ENCODE measurements at places on chromosomes 11 and 22. TPM values are rescaled to one million over a fixed set of nuclear protein-coding genes. Genes with fewer than 3 reads are reported as not detected.

DNA sequence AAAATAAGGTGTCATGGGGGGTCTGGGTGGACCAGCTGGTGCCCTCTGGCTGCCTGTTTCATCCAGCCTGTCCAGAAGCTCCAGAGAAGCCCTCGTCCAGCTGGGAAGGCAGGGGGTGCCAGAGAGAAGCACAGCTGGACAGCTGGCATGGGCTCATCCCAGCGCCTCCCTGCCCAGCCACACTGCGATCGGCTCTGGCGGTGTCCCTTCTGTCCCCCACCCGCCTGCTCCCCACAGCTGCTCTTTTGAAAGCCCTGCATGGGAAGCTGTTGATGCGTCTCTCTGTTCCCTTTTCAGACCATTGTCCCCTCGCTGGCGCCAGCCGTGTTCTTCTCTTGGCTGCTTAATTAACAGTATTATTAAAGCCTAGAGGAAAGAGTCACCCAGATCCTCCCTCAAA lies 86.5 kb downstream of the MN1 start:
- peak; percentile 31 for DNase-seq

- no peak for DNase-seq
Measured at GRCh38 chr11:45538939-45539338, 126.5 kb downstream of the CHST1 start.

- no peak for DNase-seq
Measured at GRCh38 chr22:47082505-47082904, 320.1 kb downstream of the TBC1D22A start.

- DNase-seq, result no peak
Measured at GRCh38 chr11:111992206-111992855, 32.9 kb upstream of the DLAT start.

DNA sequence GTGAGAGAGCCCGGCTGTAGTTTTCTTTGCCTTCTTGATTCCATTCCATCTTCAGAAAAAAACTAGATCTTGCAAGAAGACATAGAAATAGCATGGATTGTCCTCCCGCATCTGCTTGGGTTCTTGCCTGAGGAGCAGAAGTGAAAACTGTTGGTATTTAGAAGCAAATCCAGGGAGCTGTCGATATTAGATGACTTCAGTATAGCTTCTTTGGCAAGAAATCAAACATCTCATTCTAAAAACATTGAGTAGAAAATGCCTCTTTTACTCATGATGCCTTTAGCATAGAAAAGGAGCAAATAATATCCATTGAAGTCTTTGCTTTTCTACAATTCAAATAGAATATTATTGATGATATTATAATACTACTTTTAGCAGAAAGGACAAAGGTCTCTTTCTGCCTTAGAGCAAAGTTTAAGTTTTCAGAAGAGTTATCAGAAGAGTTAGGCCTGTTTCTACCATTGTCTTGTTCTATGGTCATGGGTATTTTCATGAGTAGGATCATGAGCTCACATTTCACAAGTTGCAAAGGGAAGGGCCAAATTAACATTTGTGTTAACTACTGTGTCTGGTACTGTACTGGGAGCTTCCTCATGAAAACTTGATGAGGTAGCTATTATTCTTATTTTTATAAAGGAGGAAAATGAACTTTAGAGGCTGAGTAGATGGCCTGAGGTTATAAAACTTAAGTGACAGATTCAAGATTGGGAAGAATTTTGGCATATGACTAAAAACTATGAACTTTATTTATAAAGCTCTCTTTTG lies 49.7 kb downstream of the EXT2 start:
- DNase-seq, result no peak

DNA sequence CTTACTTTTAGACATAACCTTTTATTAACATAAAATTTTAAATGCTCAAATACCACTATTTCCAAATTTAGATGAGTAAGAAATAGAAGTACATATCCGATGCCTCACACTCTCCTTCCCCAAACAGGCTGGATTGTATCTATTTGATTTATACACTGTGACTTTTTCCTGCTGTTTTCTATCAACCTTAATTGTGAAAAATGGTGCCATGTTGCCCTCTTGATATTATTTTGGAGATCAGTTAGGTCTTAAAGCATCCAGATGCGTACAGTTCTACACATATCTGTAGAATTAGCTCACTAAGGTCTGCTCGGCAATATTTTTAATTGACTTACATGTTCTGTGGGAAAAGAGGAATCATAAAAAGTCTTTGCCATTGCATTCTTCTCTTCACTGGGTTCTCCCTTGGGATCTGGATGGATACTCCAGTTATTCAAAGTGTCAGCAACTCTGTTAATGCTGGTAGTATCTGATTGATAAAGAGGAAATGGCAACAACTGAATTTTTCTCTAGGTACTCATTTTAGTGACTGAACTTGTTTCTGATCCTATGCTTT lies 27.2 kb downstream of the EIF3M start:
- no peak for DNase-seq

DNA sequence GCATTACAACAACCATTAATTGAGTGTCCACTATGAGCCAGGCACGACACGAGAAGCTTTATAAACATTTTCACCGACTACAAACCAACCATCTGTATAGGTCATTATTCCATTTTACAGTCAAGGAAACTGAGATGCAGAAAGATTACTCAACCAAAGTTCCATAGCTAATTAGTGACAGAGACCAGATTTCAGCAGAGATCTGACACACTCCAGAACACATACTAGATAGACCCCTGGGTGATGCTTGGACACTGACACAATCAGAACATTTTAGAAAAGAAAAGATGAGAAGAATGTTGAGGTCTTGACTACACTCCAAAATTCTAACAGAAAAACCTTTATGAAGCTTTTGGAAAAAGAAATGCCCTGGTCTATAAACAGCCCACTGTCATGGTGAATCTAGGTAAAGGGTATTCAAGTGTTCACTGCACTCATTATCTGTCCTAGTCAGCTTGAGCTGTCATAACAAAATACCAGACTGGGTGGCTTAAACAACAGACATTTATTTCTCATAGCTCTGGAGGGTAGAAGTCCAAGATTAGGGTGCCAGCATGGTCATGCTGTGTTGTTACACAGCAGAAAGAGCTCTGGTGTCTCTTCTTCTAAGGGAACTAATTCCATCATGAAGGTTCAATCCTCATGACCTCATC lies 89.0 kb downstream of the RELT start:
- no peak for DNase-seq

- no peak for DNase-seq
Measured at GRCh38 chr22:23909296-23909898, 15.2 kb downstream of the MIF start.

- no peak for DNase-seq
Measured at GRCh38 chr11:19225581-19225980, 15.2 kb downstream of the E2F8 start.

DNA sequence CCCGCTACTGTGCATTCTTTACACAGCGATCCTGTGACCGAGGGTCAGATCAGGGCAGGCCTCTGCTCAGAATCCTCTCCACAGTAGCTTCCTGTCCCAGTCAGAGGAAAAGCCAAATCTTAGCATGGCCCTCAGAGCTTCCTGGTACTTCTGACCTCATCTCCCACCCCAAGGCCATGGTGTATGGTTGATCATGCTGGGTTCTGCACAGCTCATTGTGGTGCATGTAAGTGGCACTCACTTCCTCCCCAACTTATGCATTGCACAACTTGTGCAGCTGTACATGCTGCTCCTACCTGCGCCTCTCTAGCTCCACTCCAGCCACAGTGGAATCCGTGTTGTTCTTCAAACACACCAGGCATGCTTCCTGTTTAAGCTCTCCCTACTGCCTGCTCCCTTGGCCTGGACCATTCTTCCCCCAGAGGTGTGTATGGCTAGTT lies 20.3 kb downstream of the BMAL1 start:
- no peak for DNase-seq

- DNase-seq, result no peak
Measured at GRCh38 chr22:27250886-27251285, 550.7 kb downstream of the MN1 start.

DNA sequence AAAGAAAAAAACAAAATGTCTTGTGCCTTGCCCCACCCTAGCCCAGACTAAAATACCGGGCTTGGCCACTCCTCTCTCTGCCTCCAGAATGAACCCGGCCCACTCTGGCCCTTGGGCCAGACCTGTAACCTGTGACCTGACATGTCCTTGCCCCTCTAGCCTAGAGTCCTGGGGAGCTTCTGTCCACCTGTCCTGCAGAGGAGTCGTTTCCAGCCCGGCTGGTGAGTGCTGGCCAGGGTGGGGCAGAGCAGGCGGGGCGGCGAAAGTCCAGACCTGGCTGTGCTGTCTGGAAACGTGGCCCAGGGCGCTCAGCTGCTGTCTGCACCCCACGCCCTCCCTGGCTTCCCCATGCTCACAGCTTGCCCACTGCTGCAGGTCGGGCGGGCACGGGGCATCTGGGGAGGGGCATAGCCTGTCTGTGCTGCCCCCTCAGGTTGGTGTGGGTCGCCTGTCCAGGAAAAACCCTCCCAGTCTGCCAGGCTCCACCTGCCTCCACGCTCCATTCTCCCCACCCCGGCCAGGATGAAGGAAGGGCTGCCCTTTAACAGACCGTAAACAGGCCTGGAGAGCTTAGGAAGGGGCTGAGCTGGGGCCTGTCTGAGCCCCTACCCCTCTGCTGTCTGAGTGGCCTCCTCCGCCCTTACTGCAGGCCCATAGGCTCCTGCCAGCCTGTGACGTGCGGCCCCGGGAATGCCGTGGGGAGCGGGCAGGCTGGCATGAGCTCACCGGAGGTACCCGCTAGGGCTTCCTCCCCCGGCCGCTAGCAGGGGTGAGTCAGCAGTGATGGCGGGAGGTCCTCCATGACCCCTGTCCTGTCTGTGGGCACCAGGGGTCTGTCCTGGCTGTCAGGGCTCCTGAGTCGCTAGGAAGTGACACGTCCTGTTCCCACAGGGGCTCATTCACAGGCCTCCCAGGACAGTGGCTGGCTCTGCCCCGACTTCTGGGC lies 1.9 kb downstream of the CD151 start:
- peak; percentile 96 for DNase-seq

DNA sequence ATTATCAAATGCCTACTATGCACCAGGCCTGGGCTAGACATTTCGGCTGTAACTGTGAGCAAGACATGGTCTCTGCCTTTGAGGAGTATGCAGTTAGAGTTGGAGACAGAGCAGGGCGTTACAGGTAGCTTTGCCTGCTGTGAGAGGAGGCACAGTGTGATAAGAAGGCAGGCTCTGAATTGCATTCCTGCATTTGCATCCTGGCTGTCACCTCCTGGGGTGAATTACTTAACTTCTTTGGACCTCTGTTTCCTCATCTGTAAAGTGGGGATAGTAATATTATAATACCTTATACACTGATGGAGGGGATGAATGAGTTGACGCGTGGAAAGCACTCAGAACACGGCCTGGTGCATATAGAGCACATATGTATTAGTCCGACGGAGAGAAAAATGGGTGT lies 118.1 kb upstream of the ARHGAP20 start:
- DNase-seq, result no peak

DNA sequence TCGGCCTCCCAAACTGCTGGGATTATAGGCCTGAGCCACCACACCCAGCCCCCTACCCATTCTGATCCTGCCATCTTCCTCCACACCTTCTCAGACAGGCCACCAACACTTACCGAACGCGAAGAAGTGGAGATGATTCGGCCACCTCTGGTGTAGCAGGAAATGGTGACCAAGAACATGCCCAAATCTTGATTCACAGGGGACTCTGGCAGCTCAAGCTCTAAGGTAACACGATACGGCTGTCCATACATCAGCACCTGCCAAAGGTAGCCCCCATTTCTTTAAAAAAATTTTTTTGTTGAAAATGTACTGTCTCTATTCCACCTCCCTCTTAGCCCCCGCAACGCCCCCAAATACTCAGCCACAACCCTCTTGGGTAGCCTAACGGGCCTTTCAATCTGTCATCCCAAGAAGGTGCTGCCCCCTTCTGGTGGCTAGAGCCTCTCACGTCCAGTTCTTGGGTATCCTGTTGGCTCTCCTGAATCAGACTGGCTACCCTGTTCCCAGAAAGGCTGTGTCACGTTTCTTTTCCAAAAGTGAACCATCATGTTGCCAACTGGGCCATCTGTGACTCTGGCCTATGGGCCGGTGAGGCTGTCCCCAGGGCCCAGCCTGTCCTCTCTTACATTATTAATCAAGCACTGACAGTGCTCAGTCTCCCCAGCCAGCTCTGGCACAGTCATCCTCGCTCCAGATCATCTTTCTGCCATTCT lies 5.3 kb upstream of the LRRN4CL start:
- peak; percentile 90 for DNase-seq

DNA sequence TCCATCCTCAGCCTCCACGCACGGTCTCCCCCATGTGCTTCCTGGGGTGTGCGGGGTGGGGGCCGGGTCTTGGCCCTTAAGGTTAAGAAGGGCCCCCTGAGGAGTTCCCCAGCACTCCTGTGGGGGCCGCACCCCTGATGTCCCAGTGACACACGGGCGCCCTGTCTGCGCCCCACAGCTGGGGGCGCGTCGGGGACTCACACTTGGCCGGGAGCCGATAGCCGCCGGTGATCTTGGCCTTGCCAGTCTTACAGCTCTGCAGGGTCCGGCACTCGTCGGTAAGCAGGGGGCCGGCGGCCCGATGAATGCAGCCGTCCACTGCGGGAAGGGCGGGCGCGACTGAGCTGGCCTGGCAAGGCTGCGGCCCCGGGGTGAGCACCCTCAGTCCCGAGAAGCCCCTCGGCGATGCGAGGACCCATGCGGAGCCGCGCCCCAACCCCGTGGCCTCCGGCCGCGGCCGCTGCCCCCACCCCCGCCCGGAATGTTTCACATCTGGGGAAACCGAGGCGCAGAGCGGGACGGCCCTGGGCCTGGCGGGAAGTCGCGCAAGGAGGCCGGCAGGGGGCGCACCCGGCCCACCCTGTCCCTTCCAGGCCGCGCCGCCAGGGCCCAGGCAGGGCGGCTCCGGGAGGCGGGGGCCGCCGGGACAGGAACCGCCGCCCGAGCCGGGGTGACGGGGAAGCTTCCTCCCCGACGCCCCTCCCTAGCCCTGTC lies 13.9 kb downstream of the OTUB1 start:
- DNase-seq, result peak; percentile 91

DNA sequence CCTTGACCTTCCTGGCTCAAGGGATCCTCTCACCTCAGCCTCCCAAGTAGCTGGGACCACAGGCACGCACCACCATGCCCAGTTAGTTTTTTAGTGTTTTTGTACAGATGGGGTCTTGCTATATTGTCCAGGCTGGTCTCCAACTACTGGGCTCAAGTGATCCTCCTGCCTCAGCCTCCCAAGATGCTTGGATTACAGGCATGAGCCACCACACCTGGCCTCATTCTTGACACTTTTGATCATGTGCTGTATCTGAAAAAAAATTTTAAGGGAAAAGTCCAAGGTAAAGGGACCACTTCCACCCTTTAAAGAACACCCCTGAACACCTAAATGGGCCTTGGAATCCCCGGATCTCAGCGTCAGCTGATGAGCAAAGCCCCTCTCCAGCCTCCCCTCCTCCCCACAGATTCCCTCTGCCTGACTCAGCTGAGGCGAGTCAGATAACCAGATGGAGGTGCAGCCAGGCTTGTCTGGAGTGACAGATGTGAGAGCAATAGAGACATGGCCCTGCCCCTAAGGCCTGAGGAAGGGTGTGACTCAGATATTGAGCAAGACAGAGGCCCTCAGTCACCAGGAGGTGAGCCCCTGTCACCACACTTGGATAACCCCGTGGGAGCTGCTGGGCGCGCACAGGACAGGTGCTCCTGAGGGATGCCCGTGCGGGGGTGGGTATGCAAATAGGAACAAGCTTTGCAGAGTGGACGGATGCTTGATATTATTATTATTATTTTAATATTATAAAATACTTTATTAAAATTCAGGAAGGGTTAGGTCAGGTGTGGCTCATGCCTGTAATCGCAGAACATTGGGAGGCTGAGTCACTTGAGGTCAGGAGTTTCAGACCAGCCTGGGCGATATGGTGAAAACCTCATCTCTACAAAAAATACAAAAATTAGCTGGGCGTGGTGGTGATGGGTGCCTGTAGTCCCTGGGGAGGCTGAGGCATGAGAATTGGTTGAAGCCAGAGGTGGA lies 5.0 kb upstream of the CCDC88B start:
- no peak for DNase-seq

GPR83 gene
- total RNA-seq, result not detected

OR8B8 gene
- total RNA-seq, result not detected

RIMBP3C gene
- total RNA-seq, result not detected

UBQLN3 gene
- 0.71 TPM for total RNA-seq

PGGHG gene
- total RNA-seq, result 61.6 TPM
